Muscle of leg (tissue), 16 donors: ENCODE measurements at places on chromosomes 2 and 18. TPM values are rescaled to one million over a fixed set of nuclear protein-coding genes. Genes with fewer than 3 reads are reported as not detected.

- DNase-seq, result peak; percentile 8
These were observed 243.5 kb downstream of the WDPCP start for GRCh38 chr2:63344575-63345284.

- no peak for DNase-seq
These were observed 98.6 kb downstream of the BCL2L11 start for GRCh38 chr2:111219285-111219684.

DNA sequence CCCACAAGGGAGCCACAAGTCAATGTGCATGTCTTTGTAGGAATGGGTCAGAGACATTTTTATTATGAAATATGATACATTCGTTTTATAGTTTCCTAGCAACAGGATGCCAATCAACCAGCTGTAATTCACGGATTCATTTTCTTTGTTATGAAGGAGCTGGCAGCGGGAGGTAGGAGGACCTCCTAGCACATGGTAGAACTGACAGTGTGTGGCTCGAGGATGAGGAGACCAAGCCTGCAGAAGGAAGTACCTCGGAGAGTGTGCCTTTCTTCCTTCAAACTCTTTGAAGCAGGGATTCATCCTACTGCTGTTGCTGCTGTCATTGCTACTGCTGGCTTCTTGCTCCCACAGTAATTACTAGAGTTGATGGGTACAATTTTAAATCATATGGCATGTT is 504.8 kb upstream of the KLHL29 start:
- DNase-seq, result no peak

- DNase-seq, result no peak
These were observed 39.3 kb downstream of the CENPO start for GRCh38 chr2:24832521-24832920.

DNA sequence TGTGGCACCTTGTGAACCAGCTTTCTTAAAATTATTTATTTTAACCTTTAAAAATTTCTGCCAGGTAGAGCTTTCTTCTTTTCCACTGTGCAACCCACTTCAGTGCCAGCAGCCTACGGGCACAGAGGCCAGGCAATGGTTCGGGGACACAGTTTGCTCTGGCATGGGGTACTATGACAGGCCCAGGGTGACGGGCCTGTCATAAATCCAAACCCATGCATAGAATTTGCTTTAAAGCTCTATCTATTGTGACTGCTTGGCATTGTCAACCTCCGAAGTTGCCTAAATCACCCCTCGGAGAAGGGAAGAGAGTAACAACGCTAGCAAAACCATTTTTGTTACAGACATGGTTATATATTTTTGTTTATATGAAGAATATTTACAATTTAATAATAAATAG is 1.5 kb downstream of the ODC1 start:
- DNase-seq, result no peak

Gene VWA3B
- 0.63 TPM for polyA plus RNA-seq

Gene SPATA3
- polyA plus RNA-seq, result not detected

Gene RFTN2
- polyA plus RNA-seq, result 15.5 TPM

Gene MC4R
- polyA plus RNA-seq, result 0.32 TPM
